Osteocyte (in vitro differentiated cells): ENCODE measurements at places on chromosomes 12 and 14. TPM values are rescaled to one million over a fixed set of nuclear protein-coding genes. Genes with fewer than 3 reads are reported as not detected.

GDF3 gene
- not detected in 2 replicates for total RNA-seq

PEBP1 gene
- total RNA-seq = 216 and 221 TPM in 2 replicates

TMEM52B gene
- not detected in 2 replicates for total RNA-seq

KRT1 gene
- total RNA-seq = not detected in 2 replicates

SERPINA6 gene
- total RNA-seq = not detected in 2 replicates

MEG3 gene
- not detected in 2 replicates for total RNA-seq

TGFB3 gene
- 176 and 190 TPM in 2 replicates for total RNA-seq

SIX6 gene
- total RNA-seq = not detected in 2 replicates

ACVR1B gene
- total RNA-seq = 15.2 and 15.8 TPM in 2 replicates

MYH6 gene
- total RNA-seq = not detected in 2 replicates

KRT81 gene
- total RNA-seq = 0.50 and 0.83 TPM in 2 replicates
